ENCODE measurements at places on chromosomes 3 and 15.

GRCh38 chr3:139425745-139426400 lies 36.4 kb upstream of the COPB2 start:
- no peak for DNase-seq

- peak; percentile 37 for DNase-seq
Observed at GRCh38 chr15:63063164-63063756, 20.7 kb downstream of the TPM1 start.

DNA sequence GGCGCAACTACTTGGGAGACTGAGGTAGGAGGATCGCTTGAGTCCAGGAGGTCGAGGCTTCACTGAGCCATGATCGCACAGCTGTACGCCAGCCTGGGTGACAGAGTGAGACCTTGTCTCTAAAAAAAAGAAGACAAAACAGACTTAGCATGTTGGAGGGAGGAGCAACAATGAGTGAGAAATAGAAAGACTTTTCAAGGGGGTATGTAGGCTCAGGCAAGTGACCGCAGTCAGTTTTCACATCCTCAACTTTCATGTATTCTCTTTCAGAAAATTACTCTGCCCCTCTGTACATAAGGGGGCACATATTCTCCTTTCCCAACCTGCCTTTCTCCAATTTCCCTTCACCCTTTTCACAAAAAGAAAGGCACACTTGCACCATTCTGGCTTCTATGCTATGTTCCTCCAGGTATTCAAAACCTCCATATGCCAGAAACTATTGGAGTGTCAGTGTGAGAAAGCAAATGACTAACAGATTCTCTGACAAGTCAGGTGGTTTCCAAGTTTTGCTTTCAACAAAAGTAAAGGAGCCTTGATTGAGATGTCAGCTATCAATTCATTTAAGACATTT lies 7.6 kb downstream of the NSUN3 start:
- peak; percentile 23 for DNase-seq

DNA sequence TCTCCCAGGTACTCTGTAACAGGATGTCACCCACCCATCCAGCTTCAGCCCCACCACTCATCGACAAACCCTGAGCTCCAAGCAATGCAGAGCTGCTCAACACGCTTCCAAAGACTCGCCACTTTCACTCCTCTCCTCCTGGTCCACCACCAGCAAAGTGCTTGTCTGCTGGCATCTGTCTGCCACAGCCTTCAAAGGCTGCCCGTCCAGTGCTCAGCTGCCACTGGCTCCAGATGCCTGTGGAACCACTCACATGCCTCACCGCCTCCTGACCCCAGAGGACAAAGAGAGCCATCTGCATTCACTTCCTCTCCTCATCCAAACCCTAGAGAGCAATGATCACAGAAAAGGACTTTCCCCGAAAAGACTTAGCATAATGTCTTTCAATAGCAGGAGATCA lies 109.5 kb upstream of the OCA2 start:
- peak; percentile 8 for DNase-seq

DNA sequence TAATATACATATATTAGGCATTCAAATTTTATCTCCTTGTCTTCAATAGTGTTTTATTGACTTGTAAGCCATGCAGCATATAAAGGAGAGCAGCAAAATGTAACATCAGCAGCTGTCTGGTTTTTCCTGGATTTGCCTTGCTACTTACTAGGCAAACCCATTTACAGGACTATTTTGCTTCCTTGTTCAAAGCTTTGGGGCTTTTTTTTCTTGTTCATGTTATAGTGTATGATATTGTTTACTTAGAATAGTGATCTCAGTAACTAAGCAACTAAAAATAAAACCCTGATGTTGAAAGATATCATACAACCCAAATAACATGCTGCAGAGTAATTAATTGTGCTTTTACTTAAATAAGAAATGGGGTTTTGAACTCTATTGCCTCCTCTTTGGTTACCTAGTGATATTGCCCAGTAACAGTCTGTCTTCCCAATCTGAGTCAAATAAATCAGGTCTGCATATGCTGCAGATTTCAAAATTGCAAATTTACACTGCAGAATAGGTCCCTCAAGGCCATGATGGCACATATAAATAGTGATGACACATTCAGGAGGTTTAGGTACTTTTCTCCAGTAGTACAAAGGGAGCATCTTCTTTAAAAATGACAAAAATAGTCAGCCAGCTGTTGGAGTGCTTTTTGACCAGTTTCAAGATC lies 578.1 kb upstream of the NECTIN3 start:
- no peak for DNase-seq

DNA sequence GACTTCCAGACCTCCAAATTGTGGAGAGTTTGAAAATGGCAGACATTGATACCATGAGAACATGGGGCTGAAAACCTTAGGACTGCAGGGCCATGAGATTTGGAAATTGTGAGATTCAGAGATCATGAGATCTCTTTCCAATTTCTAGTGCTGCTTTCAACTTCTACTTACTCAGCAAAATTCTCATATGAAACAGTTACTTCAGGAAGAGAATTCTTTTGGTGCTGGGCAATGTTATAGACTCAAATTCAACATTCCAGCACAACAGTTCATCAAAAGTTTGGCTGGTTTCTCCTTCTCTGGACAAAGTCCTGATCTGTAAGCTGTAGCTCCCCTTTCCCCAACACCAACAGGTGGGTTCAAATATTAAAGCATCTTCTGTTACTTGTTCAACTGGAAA lies 506.9 kb upstream of the NECTIN3 start:
- no peak for DNase-seq

DNA sequence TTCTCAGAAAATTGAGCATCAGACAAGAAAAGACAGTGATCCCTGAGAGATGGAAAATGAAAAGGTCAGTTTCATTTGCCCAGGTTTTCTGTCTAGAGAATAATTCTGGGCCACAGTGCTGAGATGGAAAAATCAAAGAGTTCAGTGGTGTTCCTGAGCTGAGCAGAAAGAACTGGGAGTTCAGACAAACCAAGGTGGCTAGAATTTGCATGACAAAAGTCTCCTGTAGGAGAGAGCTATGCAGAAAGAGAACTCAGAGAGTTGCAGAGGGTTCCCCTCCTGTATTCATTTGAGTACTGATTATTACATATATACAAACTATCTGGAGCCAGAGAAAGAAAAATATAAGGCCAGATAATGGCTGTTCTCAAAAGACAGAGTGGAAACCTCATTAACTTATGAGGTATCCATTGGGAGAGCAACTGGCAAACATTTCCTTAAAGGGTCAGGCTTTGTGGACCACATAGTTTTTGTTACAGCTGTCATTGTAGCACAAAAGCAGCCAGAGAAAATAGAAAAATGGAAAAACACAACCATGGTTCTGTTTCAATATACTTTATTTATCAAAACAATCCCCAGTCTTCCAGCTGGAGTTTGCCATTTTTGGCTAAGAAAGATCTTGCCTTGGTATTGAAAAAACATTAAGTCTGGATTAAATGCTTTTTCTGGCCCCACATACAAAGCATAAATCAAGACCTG lies 1004.1 kb downstream of the TBL1XR1 start:
- DNase-seq: no peak

- peak; percentile 37 for DNase-seq
Observed at GRCh38 chr3:79392479-79392878, 375.3 kb downstream of the ROBO1 start.

GRCh38 chr15:100959066-100960050 lies 40.2 kb downstream of the LRRK1 start:
- no peak for DNase-seq

DNA sequence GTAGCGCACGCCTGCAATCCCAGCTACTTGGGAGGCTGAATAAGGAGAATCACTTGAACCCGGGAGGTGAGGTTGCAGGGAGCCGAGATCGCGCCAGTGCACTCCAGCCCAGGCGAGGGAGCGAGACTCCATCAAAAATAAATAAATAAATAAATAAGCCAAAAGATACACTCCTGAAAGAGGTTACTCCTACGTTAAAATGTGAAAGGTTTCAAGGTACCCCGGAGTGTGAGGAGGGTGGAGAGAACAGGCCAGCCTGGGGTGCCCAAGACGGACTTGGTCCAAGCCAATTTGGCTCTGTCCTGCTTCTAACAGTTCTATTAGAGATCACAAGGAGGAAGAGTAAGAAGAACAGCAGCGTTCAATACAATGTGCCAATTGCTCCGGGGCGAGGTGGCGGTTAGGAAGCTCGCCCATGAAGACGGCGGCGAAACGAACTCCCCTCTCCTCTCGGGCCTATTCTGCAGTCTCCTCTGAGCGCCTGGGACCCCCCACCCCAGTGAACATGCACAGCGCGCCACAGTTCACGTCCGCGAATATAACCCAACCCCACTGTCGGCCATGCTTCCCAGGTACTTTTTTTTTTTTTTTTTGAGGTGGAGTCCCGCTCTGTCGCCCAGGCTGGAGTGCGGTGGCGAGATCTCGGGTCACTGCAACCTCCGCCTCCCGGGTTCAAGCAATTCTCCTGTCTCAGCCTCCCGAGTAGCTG lies 942 bp downstream of the ELP6 start:
- DNase-seq: peak; percentile 27

DNA sequence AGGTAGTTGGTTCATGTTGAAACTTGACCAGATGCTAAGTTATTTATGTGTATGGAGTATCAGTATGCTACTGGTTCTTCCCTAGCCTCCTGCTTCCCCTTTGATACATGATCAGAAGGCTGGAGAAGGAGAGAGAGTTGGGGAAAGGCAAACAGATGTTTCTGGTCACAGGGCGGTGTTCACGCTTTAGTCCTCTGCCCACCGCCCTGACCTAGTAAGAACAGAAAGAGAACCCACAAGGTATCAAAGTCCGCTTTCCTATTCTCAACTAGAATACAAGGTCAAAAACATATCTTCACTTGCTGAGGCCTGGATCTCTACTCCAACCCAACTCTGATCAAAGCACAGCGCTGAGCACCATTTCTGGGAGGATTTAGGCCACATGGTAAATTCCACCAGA lies 55.5 kb downstream of the NCEH1 start:
- no peak for DNase-seq

DNA sequence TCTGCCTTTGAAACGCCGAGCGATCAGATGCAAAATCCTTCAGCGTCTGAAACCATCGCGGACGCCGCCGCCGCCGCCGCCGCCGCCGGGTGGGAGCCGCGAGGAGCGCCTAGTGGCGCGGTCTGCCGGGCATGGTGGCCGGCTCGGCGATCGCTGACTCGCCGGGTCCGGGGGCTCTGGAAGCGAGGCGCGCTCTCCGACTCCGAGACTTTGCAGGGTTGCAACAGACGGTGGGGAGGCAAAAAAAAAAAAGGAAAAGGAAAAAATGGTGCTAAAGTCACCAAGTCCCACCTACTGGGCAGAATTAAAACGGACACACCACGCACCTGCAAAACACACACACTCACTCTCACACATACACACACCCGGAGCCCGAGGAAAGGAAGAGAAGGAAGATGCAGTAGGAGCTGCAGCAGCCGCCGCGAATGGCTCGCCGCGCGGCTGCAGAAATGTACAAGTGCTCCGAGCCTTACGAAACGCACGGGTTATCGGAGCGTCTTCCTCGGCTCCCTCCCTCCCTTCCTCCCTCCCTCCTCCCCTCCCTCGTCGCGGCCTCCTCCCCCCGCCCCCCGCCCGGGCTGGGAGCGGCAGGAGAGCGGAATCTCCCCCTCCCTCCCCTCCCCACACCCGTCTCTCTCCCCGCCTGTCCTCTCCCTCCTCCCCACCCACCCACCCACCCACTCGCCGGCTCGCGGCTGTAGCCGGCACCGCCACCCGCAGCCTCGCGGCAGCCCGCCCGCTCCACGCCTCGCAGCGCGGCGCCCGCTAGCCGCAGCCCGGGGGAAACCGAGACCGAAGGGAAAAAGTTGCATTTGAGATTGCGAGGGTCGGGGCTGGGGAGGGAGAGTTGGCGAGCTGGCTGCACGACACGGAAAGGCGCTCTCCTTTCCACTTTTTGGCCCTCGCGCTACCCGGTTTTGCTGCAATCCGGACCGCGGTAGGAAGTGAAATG lies at the start of gene NTRK3:
Gene NTRK3 (minus strand): TSS at position 461 of the 952 bp plus-strand sequence. CDS start 586 bp downstream, outside the sequence.
- peak; percentile 12 for DNase-seq

DNA sequence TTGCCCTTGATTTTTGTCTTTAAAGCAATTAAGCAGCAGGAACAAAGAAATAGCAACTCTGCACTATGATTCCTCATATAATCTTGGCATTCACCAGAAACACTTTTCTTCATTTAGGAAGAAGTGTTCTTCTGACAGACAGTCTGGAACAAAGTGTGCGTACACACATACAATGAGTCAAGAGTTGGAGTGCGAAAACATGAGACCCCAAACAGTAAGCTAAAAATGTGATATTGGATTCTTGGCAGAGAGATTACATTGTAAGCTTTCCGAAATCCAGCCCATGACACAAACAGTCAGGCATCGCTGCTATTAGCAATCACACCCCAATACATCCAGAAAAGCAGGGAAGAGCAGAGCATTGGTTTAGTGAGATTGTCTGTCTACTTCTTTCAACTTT lies 306.7 kb upstream of the TBC1D5 start:
- no peak for DNase-seq
